Kidney tubule cell (primary cell): ENCODE measurements at places on chromosomes 4 and X.

DNA sequence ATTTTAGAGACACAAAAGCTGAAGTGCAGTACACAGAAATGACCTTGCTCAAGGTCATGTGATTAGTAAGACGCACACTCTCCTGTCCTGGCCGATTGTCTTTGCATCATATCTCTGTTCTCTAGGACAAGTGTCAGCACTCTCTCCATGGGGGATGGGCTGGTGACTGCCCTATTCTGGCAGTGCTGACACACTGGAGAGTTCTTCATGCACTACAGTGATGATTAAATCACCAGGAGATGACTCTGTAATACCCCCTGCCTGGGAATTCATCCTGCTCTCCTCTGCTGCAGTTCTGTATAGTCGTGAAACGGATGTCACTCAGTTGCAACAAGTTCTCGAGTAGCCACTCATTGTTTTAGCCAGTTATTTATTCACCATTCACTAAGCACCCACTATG lies 5.3 kb upstream of the SHISA3 start:
- peak; percentile 86 for DNase-seq

GRCh38 chr4:128727658-128728057 lies 81.8 kb upstream of the JADE1 start:
- DNase-seq = no peak

- peak; percentile 31 for DNase-seq
These were observed 108.4 kb downstream of the ANTXR2 start for GRCh38 chr4:79964400-79965211.

- no peak for DNase-seq
These were observed 130.1 kb downstream of the PDE5A start for GRCh38 chr4:119498527-119498926.

- peak; percentile 70 for DNase-seq
These were observed 777.7 kb downstream of the STIM2 start for GRCh38 chr4:27638163-27638915.

DNA sequence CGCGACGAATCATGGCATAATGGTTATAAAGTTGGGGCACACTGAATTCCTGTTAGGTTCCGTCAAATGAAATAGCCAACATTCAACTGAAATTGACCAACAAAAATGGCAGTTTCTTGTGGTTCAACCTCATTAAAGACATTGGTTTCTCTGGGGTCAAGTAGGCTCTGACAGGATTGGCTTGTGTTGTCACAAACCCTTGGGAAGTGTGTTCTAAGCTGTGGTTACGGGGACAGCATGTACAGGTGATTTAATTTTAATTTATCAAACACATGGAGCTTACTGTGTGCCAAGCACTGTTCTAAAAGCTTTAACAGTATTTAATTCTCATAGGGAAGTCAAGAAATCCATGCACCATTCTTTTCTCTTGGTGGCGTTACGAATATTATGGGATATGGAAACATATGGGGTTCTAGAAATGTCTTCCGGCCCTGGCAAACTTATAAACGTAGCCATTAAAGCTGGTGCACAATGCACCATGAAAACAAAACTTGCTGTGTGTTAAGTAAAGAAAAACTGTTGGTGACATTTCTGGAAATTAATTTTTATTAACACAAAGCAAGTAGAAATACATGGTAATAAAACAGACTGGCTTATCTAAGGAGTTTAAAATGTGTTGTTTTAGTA lies 891 bp downstream of the XK start:
- no peak for DNase-seq

DNA sequence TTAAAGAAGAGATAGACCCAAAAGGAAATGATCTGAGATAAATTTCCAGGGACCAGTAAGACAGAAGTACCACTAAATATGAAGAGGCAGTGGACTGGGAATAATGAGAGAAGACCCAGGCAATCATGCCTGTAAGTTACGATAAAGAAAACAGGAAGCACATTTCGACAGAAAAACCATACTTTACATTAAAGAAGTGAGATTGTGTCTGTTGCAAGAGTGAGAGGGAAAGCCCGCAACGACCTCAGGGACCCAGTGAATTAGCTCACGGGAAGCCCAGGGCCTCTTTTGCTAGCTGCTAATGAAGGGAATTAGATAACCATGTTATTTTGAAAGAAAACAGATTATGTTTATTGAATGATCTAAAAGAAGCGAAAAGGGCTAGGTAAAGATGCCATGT lies 28.9 kb upstream of the ACSL1 start:
- DNase-seq = no peak

GRCh38 chr4:54800831-54801530 lies 143.2 kb downstream of the KIT start:
- DNase-seq = no peak

GRCh38 chrX:17552044-17552650 lies 177.1 kb downstream of the NHS start:
- DNase-seq = peak; percentile 58

GRCh38 chr4:154612472-154613414 lies at the start of gene FGG:
TSS of gene FGG (minus strand) at chr4:154612656. CDS start at chr4:154612609, 47 bp downstream.
- no peak for DNase-seq

DNA sequence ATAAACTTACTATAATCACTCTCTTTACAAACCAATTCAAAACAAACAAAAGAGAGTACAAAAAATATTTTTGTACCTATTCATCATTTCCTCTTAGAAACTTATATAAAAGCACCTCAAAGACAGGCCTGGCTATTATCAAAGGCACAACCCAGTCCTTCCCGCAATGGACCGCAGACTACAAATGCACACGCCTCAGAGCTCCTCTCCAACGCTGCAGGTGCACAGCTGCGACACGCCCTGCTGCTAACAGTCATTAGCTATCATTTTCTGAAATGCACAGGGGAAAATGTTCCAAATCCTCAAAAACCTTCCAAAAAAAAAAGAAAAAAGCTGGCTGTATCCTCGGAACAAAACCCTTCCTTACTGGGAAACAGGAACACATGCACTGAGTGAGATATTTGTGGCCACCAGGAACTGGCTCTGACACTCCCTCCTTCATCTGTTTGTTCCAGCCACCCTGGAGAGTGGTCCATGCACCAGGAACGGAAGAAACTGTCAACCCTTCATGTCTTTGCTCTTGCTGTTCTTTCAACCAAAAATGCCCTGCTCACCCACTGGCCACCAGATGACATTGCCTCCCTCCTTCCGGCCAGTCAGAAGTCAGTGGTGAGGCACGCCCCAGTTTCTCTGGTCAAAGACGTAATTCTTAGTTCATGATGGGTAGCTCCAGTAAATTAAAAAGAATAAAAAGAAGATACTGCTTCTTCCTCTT lies 16.7 kb downstream of the IRF2 start:
- no peak for DNase-seq

DNA sequence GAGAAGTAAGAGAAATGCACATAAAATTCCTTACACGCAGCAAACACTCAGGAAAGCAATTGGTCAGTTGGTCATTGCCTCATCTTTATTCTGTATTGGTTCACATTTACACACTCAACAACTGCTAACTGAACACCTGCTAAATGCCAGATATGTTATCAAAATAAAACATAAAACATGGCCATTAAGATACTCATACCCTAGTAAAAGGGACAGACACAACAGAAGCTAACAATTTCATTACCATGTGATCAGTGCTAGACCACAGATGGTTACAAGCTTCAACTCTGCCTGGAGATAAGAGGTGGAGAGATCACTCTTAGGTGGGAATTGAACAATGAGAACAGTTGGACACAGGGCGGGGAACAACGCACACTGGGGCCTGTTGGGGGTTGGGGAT lies 26.2 kb downstream of the TEC start:
- DNase-seq = no peak

DNA sequence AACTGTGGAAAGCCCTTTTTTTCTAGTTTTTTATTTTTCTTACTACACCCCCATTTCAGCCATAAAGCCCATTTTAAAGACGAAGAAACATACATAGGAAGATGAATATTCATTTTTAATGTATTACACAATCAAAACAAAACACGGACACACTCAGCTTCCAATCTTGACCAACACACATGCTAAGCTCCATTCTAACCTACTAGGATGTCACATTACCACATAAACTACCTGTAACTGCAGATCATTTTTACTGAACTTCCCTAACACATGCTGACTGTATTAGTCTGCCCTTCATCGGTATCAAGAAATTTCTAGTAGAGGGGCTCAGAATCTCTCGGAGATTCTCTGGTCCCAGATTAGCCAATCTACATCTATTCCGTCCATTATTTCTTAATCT lies 1.8 kb downstream of the CCNI start:
- no peak for DNase-seq

- no peak for DNase-seq
These were observed 167.5 kb upstream of the PDE5A start for GRCh38 chr4:119795986-119796578.

DNA sequence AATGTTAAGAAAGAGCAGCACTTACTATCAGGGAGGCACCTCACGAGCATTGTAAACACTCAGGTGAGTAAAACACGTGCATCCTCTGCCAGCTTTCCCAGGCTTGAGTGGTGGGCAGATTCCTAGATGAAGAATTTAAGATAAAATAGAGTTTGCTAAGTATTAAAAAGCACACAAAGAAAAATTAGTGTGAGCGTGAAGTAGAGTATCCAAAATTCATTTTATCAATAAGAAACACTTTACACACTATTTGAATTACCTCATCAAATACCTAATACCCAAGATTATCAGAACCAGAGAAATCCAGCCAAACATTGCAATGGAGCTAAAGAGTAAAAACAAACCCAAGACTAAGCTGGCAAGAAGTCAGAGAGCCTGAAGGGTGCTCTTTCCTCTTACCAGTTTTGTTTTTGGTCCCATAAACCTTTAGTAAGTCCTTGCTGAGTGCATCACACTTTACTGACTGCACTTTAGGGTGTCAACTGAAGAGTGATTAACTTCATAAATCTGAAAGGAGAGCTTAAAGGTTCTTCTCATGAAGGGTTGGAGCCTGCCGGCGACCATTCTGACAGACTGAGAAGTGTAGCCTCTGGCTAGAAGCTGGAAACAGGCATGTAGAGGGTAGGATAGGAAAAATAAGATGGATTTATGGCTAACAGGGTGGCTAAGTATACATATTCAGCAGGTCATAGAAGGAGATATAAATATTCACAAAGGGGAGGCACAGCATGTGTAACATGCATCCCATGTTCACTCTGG lies 151.1 kb downstream of the SLC7A11 start:
- no peak for DNase-seq

- DNase-seq = no peak
These were observed 52.5 kb upstream of the TTC29 start for GRCh38 chr4:146998157-146998556.

- DNase-seq = no peak
These were observed 26.0 kb downstream of the PARM1 start for GRCh38 chr4:74958881-74959280.

DNA sequence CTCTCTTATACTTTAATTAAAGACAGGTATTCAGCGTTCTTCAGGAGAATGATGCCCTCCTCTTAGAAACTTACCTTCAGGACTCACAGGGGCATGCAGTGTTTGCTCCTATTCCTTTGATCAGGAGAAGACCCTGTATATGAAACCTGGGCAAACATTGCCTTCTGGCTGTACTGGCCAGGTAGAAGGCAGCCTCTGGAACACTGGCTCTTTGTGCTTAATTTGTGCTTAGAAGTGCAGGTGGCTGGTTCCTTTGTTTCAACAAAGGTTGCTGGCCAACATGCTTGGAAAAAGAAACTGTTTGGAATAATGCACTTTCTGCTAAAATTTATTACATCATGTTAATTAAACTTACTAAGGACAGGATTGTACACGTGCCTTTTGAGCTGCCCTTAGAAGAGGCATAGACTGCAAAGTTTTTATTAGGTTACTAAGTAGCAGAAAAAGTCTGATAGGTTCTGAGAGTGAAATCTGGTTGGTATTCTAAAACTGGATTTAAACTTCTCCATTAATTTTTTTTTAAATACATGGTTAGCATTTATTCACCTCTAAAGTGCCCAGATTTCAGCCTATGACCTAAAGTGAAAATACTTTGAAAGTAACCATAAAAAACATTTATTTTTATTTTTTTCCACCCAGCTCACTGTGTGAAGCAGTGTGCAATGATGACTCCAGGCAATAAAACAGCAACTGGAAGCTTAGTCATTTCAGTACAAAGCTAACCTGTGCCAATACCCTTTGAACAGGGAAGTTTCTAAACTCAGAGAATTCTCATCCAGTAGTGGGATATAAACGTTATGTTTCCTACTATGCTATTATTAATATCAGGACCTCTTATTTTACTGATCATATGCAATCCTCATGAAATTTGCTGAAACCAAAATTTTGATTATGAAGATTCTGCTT lies 11.3 kb downstream of the RASSF6 start:
- DNase-seq = peak; percentile 61

- no peak for DNase-seq
These were observed 568.1 kb upstream of the DIPK2B start for GRCh38 chrX:45768666-45769236.

- DNase-seq = peak; percentile 64
These were observed 577 bp upstream of the GLRA2 start for GRCh38 chrX:14528629-14529289.

GRCh38 chr4:52799813-52800212 lies 48.6 kb upstream of the ERVMER34-1 start:
- DNase-seq = no peak
